ENCODE measurements at places on chromosomes 6 and 20.
A peak's percentile ranks its signal among the peaks of the same experiment; 100 is the strongest.

DNA sequence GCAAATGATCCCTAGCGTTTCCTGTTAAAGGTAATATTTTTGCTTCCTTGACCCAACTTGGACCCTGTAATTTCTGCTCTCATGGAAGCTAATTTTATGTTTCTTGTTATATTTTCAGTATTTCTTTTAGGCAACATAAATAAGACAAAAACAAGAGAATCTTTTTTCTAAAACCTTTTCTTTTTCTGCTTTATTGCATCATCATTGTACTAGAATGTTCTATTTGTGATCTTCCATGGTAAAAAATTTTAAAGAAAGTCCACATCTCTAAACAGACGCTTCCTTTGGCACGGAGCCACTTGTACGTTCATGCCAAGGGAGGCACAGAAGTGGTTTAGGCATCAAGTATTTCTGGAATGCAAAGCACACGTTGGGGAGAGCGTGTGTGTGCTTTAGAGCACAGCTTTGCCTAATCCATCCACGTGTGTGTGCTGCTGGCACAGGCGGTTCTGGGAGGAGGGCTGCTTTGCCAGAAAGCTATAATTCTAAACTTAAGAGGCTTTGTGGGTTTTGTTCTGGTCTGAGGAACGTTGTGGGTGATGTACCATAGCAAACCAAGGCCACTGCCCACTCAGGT is 98.3 kb downstream of the SASH1 start:
- peak; percentile 74 for DNase-seq

GRCh38 chr6:155970876-155971708 is 515.5 kb upstream of the NOX3 start:
- DNase-seq, result no peak

- peak; percentile 37 for DNase-seq
Observed at GRCh38 chr6:34484899-34485298, 19.0 kb downstream of the PACSIN1 start.

DNA sequence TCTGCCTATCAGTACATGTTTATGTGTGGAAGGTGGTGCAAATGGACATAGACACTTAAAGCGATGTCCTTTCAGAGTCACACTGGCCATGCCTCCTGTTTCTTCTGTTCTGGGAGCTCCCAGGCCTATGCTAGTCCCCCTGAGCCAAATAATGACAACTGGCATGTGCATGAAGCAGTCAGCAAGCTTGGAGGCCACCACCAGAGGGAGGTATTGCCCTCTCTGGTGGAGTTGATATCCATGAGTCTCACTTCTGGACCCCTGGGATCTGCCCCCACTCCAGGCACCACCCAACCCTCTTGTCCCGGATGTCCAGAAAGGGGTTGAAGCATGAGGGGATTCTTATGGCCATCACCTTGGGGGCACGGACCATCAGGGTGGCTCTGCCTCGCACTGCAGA is 172.2 kb downstream of the AIG1 start:
- no peak for DNase-seq

DNA sequence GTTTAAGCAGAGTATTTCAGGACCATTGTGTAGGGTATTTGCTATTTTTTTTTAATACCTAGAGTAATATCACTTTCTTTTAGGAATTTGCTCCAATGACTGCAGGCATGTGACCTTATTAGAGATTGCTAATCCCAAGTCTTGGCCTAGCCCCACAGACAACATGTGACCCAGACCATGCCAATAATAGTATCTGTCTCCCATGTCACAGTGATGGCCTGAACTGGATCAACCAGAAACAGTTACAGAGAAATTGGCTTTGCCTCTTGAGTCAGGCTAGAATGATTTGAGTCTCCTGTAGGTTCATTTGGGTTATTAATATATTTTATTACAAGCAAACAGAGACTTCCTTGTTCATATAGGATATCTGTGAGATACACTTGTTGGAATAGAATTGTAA is 116.8 kb downstream of the DNAH8 start:
- no peak for DNase-seq

- DNase-seq, result peak; percentile 70
Observed at GRCh38 chr20:57435105-57435497, 43.9 kb downstream of the RBM38 start.

DNA sequence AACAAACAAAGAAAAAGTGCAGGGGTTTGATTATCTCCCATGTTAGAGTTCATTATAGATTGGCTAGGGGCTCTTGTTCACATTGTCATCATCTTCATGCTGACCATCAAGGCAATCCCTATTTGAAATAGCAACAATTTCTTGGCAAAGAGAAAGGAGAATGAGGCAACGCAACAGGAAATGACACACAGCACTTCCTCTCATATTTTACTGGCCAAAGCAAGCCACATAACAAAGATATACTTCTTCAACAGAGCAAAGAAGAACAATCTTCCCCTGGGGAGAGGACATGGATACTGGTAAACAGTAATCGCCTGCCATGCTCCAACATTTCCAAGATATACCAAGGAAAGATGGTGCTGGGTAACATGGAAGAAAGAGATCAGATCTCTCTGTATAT is 29.8 kb downstream of the EPM2A start:
- DNase-seq, result no peak

DNA sequence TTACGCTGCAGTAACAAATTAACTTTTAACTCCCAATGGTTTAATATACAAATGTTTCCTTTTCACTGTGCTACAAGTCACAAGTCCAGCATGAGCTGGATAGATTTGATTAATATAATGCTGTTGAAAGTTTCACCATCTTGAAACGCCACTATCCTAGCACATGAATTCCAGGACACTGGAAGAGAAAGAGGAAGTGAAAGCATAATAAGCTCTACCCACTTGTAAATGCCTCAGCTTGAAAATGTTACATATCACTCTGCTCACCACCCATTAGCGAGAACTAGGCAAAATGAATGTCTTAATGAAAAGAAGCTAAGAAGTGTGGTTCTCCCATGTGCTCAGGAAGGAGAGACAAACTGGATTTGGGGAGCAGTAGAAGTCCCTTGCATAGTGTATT is 46.9 kb downstream of the PCSK2 start:
- no peak for DNase-seq

DNA sequence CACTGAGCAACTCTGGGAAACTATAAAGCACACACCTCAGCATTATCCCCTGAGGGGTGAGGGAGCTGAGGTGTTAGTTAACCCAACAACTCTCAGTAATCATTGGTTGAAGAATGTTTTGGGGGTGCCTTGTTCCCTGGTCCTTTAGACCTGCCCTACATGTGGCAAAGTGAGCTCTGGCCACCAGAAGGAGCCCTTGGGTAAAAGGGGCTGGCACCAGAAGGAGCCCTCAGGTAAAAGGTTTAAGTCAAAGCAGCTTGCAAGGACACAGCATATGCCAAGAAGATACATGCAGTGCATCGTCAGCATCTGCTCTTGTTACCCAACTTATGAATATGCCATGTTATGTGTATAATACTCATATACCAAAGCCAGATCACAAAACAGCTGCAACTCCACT is 1081.7 kb downstream of the KIF16B start:
- DNase-seq, result peak; percentile 85
